ENCODE measurements at places on chromosomes 2 and 18. TPM values are rescaled to one million over a fixed set of nuclear protein-coding genes. Genes with fewer than 3 reads are reported as not detected.

PLB1 gene
- 6.8 TPM for total RNA-seq

SIX3 gene
- total RNA-seq = not detected

RAB17 gene
- total RNA-seq = 3.9 TPM

RNF152 gene
- total RNA-seq = 10.8 TPM

PSMD14 gene
- 54.3 TPM for total RNA-seq

PSMA8 gene
- total RNA-seq = not detected

RAPH1 gene
- 44.6 TPM for total RNA-seq

SLC1A4 gene
- 56.4 TPM for total RNA-seq

AOX1 gene
- total RNA-seq = 2.9 TPM
